ENCODE measurements at places on chromosomes 7 and 10.

DNA sequence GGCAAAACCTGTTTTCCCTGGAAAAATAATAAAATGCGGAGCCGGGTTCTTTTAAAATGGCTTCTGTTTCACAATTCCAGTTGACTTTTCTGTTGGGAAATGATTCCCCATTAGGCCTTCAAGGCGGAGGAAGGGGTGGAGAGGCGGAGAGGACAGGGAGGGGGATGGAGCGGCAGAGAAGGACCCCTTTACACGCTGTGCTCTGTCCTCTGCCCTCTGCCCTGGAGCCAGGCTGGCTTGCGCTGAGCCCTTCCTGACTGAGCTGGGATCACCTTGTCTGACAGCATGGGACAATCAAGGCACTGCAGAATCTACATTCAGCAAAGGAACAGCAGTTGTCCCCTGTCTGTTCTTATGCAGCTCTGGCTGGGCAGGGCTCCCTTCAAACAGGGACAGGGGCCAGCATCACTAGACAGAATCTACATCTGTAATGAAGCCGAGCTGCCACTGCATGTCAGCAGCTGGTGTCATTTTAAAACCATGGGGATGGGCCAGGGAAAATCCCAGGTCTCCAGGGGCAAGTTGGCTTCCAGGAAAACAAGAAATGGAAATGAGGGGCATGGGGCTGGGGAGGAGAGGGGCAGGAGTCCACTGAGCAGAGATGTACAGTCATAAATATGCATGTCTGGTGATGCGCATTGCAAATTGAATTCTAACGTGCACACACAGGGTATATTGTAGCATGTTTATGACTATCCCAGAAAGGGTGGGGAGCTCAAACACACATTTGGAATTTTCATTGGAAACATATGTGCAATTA, 120.0 kb downstream of the MKX start:
- no peak for DNase-seq

DNA sequence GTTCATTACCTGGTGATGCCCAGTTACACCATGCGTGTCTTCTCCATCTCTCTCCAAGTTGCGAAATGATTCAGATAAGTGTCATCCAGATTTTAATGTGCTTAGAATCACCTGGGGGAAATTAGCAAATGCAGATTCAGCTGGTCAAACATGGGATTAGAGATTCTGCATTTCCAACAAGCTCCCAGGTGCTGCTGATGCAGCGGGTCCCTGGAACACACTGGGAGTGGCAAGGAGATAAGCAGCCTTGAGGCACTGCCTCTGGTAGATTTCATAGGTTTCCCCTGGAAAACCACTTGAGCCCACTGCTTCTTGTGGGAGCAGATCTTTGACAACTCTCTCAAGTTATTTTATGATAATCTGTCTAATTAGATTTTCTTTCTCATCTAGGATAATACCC, 196.0 kb upstream of the C7orf33 start:
- DNase-seq, result no peak

DNA sequence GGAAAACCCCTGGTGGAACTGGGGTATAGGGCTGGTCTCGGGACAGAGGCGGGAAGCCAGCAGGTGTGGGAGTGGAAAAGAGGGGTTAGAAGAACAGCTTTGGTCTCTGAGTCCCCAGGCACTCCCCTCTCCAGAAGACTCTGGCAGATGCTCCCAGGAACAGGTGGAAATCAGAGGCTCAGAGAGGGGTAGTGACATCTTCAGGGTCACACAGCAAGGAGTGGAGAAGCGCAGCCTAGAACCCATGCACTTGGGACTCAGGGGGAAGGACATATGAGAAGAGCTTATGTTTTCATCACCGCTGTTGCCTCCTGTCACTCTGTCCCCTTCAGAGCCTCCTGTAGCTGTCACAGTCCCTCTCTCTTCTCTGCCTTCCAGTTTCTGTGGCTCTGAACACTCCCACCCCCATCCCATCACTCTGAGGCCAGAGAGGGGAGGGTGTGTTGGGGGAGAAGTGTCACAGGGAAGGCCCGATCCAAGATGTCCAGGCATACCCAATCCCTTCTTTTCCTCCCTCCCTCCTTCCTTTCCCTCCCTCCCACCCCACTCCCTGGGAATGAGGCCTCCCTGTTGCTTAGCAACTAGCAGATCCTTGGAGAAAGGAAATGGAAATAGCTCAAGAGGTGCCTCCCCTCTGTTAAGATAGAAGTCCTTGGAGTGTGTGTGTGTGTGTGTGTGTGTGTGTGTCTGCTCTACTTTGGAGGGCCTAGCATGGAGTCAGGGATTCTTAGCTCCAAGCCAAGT, 32.0 kb downstream of the SRRM3 start:
- no peak for DNase-seq

DNA sequence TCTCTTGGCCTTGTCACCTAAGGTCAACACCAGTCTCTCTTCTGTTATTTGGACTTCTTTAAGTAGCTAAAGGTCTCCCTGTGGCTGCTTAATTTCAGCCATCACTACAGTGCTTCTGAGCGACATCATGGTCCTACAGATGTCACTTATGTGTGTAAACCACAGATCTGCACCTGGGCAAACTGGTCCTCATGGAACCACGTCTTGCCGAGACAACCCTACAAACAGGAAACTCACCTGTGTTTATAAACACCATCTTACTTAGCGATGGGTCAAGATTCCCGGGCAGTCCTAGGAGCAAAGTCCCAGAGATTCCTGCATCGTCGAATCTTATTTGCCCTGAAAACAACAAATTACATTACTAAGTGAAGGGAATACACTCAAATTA, 27.8 kb downstream of the KLF6 start:
- DNase-seq, result no peak

DNA sequence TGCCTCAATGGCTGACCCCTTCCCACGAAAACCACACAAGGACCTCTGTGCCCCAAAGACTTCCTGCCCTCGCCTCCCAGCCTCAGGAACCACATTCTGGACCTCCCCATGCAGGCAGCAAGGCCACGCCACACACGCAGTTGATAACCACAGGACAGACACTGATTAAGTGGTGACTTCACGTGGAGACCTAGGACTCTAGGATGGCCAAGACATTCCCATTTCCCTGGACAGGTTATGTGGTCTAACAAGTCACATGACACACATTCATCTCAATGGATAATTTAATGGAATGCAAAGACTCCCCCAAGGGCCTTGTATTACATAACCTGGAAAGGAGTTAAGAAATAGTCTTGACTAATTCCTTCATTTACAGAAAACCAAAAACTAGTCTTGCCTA, 110.2 kb downstream of the LARP4B start:
- no peak for DNase-seq

- DNase-seq, result no peak
Measured at GRCh38 chr10:133276435-133277201, at the start of gene ADAM8. TSS of gene ADAM8 (minus strand) at chr10:133276868. CDS start at chr10:133276817, 51 bp downstream.

GRCh38 chr7:15626041-15626440, 60.4 kb downstream of the MEOX2 start:
- no peak for DNase-seq
